ENCODE measurements at places on chromosomes 3 and 15.

GRCh38 chr15:75929799-75930565, 26.3 kb downstream of the FBXO22 start:
- DNase-seq, result no peak

DNA sequence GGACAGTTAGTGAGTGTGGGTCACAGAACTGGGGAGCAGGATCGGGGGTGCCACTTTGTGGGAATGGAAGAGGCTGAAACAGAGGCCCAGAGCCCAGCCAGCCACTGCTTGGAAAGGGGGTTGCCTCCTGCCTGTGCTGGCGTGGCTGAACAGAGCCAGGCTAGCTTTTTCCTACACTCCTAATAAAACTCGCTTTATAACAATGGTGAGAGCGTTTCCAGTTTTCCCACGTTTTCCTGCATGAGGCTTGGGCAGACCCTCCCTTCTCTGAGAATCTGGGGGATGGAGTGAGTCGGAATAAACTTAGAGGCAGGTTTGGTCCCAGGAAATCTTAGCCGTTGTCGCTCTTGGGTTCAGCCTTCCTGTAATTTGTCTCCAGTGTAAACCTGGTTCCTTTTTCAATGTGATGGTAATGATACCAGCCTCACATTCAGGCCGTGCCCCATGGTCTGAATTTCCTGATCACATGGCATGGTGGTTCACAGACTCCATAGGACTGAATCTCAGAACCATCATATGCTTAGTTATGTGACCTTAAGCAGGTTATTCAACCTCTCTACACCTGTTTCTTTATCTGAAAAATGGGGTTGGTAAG, 6.5 kb upstream of the FGD5 start:
- no peak for DNase-seq

DNA sequence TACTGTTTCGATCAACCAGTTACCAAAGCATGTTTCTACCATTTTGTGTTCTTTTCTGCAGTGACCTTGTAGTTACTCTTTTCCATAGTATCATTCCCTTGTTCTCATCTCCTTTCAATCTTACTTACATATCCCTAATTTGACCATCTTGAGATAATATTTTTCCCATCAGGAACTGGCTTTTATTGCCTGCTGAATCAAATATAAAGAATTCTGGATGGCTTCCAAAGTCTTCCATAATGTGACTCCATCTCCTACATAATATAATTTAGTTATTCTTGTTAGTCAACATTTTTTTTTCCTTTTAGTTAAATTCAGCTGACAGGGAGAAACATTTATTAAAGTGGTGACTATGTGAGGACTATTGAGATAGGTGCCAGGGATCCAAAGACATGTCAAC, 7.0 kb downstream of the USP8 start:
- DNase-seq, result no peak

DNA sequence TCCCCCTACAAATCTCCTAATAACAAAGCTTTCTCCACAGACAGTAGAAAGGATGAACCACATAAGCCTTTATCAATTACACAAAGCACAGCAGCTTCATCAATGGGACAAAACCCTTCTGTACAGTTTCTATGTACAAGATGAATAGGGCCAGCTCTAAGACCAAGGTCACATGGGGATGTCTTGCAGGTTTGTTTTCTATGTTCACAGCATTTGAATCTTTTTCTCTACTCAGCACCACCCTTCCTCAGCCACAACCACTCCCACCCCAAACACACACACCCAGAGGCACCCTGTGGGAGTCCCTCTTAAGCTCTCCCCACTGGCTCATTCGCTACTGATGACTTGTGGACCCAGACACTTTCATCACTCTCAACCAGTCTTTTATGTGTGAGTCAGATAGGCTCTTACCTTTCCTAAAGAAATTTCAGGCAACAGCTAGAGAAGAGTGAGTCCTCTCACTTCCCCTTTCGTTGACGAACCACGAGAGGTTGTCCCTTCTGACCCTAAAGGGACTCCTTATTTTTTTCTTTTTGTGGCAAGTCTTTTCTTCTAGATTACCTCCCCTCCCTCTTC, 57.9 kb downstream of the ARHGAP31 start:
- peak; percentile 28 for DNase-seq

- DNase-seq, result no peak
Measured at GRCh38 chr15:31248263-31248662, 78.4 kb upstream of the KLF13 start.

GRCh38 chr15:77871852-77872371, 205.6 kb downstream of the TBC1D2B start:
- DNase-seq, result no peak

- DNase-seq, result peak; percentile 55
Measured at GRCh38 chr3:195106418-195106906, 164.5 kb downstream of the XXYLT1 start.

GRCh38 chr3:72641684-72642083, 206.6 kb downstream of the SHQ1 start:
- DNase-seq, result no peak

DNA sequence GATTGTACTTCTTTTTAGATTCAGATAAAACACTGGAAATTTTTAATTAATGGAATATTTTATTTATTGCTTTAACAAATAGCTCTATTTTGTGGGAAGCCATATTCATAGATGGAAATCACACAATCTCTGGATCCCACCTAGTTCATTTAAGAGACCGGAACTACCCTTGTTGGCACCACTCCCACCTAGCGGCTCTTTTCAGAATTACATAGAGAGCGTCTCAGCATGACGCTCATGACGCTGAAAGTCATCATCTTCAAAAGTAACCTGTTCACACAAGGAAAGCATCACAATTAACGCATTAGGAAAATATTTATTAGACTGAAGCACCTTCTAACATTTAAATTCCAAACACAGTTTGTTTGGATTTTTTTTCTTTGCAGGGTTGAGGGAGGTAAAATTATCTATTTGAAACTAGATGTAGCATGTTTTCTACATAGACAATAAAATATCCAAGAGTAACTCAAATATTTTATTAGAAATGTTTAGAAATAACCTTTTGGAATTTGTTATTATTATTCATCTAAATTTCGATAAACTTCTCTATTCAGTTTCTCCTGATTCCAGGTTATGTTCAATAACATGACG, 214.9 kb upstream of the ARRDC4 start:
- DNase-seq, result no peak

DNA sequence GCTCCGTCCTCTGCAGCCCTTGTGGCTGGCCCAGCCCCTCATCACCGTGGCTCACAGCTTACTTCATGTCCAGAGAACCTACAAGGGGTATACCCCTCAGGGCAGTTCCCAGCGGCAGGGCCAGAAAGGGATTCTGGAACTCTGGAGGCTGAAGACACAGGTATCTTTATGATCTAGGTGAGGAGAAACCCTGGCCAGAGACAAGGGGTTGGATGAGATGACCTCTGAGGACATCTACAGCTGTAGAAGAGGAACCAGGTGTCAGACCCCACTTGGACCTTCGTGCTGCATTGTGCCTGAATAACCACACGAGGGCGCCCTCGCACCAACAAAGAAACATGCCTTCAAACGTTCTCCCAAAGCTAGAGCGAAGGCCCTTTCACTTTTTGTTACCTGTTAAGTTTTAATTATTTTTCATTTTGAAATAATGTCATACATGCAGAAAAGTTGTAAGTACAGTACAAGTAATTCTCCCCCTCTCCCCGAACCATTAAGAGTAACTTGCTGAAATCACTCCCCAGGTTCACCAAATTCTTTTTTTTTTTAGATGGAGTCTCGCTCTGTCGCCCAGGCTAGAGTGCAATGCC, 118.7 kb upstream of the SMAD3 start:
- DNase-seq, result peak; percentile 68

GRCh38 chr3:94776401-94776915, 713.6 kb downstream of the NSUN3 start:
- DNase-seq, result no peak

GRCh38 chr3:101518421-101518871, 5.4 kb upstream of the SENP7 start:
- DNase-seq, result no peak

DNA sequence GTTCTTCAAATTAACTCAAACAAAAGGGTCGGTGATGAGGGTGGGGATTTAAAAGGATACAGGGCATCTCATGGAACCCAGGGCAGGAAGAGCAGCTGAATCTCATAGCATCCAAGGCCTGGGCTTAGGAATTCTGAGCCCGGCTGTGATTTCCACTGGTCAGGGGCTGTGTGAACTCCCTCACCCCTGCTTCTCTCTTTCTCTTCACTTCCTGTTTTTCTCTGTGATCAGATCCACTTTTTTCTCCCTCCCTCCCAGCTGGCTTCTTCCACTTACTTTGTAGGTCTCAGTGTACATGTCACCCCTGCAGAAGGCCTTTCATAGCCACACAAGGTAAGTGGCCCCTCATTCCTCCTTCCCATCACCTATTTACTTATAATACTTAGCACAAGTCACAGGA, 68.2 kb upstream of the CORO2B start:
- DNase-seq, result no peak

DNA sequence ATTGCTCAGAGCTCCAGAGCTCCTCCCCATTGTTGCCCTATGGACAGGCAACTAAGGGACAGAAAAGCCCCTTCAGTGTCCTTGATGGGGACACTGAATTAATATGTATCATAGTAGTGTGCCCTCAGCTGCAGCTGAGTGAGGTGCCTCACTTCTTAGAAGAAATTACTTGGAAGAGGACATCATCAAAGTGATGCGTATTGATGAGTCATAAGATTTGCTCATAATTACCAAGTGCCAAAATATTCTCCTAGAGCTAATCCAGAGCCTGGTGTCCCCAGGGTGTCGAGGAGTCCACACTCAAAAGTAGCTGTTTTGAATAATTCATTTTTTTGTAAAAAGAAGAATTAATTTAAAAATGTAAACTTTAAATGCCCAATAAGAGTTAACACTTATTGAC, 200.7 kb upstream of the SEMA6D start:
- no peak for DNase-seq

DNA sequence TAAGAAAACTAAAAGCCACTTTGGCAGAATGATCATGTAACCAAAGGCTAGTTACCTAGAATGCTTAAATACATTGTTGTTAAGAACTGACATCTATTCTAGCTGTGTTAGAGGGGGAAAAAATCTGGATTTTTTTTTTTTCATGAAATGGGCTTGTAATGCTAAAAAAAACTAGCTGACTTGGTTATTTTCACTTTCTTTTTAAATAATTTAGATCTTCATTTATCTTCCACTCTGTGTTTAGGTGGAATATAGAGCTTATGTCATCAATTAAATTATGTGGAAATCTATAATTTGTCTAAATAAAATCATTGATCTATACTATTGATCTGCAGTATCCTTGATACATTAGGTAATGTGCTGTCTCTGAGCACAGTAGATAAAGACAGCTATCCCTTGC, 217.4 kb downstream of the TCF12 start:
- no peak for DNase-seq

DNA sequence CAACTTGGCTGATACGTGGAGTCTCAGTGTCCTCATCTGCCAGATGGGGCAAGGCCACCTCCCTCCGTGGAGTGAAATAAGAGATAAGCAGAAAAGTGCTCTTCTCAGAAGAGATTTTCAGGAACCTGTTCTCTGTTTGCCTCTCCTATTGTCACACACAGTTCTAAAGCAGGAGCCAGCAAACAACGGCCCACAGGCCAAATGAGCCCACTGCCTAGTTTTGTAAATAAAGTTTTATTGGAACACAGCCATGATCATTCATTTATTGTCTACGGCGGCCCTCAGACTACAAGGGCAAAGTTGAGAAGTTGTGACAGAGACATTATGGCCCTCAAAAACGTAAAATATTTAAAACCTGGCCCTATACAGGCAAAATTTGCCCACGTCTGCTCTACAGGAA, 256.8 kb upstream of the IGF1R start:
- DNase-seq, result no peak

- DNase-seq, result no peak
Measured at GRCh38 chr3:16693820-16694219, 88.6 kb upstream of the DAZL start.

GRCh38 chr15:38652998-38653397, 88.4 kb upstream of the RASGRP1 start:
- DNase-seq, result peak; percentile 50

GRCh38 chr3:48989126-48989795, 780 bp upstream of the P4HTM start:
- no peak for DNase-seq

DNA sequence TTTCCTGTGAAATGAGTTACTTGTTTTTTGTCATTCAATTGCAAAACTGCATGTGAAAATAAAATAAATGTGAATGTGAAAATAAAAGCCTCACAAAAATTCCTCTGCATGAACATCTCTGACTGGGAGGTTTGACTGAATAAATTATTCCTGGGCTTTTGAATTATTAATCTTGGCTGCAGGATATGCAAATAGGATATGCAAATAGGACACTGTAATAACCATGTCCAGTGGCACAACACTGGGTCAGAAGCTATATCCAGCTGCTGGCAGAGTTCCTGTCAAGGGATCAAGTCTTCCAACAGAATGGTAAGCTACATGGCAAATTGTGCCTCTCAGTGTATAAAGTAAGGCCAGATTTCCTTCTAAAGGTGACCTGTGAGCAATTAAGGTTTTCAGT, at the start of gene SUCNR1:
TSS of gene SUCNR1 (plus strand) at position 246 of the 400 bp plus-strand sequence. CDS start 6,250 bp downstream, outside the sequence.
- DNase-seq, result no peak

Measured in activated CD4-positive, alpha-beta T cell treated with anti-CD3 and anti-CD28 coated beads for 1 hour (primary cell).